CD4-positive, alpha-beta memory T cell (primary cell): ENCODE measurements at places on chromosomes 7 and 10.
A peak's percentile ranks its signal among the peaks of the same experiment; 100 is the strongest.

GRCh38 chr10:104345515-104345914, 7.2 kb upstream of the ITPRIP start:
- DNase-seq, result no peak

- no peak for DNase-seq
Observed at GRCh38 chr7:145168427-145168826, 332.6 kb upstream of the TPK1 start.

GRCh38 chr7:74412056-74412455, 41.6 kb upstream of the GTF2IRD1 start:
- DNase-seq, result no peak

DNA sequence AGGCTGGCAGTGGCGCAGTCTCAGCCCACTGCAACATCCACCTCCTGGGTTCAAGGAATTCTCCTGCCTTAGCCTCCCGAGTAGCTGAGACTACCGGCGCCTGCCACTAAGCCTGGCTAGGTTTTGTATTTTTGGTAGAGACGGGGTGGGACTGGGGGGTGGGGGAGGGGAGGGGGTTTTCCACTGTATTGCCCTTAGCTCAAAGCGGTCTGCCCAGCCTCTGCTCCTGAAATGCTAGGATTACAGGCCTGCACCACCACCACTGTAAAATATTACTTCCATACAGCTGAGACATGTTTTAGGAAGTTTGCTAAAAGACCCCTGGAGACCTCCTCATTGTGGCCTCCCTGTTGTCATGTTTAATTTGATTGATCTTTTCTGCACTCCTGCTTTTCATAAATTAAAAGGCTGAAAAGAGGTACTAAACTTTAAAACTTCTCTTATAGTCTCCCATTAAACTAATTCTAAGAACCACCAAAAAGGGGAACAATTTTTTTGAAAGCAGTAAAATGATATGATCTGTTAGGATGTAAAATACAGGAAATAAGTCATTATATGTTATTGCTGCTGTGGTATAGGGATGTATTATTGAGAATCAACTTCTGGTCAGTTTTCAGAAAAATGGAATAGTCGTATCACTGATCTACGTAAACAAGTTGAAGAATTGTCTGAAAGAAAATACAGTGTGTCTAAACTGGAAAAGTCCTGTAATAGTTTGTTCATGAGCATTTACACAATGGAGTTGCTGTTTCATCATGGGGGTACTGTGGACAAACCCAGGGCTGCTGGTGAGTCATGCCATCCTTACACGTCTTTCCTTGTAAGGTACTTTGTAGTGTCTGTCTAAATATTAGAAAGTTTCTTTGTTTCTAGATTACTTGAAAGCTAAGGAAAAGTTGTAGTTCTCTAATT, 72.9 kb upstream of the TMEM248 start:
- no peak for DNase-seq

- no peak for DNase-seq
Observed at GRCh38 chr7:34596887-34597286, 61.1 kb upstream of the NPSR1 start.

DNA sequence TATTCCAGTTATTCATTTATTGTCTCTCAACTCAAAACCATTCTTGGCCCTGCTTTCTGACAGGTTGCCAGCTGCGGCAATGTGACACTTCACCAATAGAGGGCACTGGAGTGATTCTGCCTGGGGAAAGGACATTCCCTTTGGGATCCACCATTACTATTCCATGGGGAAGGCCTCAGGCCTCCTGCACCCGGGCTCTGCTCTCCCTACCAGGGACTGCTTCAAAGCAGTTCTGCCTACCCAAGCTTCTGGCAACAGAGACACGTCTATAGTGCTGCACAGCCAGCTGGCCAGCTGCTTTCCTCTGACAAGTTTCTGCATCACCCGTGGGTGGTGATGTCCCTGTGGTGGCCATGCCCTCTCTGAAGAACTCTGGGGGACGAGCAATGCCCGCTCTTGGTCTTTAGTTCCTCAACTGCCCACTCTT, 163.8 kb downstream of the ELMO1 start:
- DNase-seq, result peak; percentile 43

GRCh38 chr7:116557066-116557585, 32.3 kb downstream of the CAV1 start:
- DNase-seq, result no peak

GRCh38 chr10:85316276-85316675, 987.9 kb downstream of the CCSER2 start:
- no peak for DNase-seq

DNA sequence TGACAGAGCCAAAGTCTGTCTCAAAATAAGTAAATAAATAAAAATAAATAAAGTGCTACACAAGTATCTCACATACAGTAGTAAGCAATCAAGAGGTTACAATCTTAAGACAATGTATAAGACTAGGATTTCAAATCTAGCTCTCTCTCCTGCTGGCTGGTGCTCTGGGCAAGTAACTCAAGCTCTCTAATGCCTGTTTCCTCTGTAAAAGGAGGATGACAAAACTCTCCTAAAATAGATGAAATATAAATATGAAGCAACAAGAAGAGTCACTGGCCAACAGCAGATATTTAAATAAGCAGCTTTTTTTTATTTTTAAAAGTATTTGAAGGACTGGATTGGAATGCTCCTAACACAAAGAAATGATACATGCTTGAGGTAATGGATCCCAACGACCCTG, 7.2 kb downstream of the SFMBT2 start:
- no peak for DNase-seq
